ENCODE measurements at places on chromosomes 4 and X.

GRCh38 chr4:119493419-119493818, 135.2 kb downstream of the PDE5A start:
- no peak for DNase-seq

- peak; percentile 37 for DNase-seq
Observed at GRCh38 chr4:160370046-160370445, 1267.2 kb downstream of the RAPGEF2 start.

DNA sequence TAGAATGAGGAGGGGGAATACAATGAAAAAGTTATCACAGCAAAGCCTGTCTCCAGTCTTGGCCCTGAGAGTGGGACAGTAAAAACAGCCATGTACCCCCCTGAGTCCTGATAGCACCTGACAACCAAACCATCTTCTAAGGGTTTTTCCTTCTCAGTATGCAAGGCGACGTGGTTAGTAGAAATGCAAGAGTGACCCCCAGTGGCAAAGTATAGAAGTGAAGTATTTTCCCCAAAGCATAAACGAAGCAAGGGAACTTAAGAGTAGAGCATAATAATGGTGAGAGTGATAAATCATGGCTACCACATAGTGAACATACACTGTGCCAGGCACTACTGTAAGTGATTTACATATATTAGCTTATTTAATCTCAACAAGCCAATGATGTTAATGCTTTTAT, 52.8 kb downstream of the FAM47C start:
- peak; percentile 35 for DNase-seq

- DNase-seq = no peak
Observed at GRCh38 chrX:81377329-81377728, 175.4 kb downstream of the SH3BGRL start.

DNA sequence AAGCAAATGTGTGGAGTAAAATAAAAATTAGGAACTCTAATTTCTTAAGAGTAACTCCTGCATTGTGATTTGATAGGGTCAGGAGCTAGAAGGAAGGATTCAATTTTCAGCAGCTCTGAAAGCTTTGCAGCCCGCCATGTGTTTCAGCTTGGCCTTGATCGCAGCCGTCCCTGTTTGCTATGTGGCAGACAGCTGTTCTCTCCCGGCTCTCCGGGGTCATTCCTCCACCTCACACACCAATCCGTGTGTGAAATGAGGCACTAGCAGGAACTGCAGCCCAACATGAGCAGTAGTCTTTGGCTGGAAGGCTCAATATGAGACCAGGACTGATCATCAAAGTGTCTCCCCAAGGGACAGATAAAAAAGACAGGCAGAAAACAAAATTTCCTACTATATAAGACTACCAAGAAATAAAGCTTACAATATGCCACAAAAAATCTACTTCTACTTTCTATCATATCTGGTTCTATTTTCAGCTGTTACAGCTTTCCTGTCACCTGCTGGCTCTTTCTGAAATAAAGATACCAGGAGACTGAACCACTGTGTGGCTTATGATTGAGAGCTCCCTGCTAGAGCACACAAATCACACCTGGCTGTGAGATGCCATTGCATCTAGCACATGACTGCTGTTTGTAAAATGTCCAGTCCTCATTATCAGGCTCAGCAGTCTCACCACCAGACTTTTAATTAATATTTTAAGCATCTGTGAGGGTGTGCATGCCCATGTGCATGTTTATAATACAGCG, 44.1 kb upstream of the SEC24B start:
- no peak for DNase-seq

GRCh38 chr4:28654618-28655017, 1794.0 kb downstream of the STIM2 start:
- DNase-seq = no peak

- peak; percentile 28 for DNase-seq
Observed at GRCh38 chr4:21790438-21791029, 158.0 kb downstream of the KCNIP4 start.

- no peak for DNase-seq
Observed at GRCh38 chrX:70016513-70016912, 33.2 kb downstream of the AWAT2 start.

- DNase-seq = peak; percentile 76
Observed at GRCh38 chrX:49002091-49002935, at the start of gene GRIPAP1. TSS of gene GRIPAP1 (minus strand) at chrX:49002264. CDS start at chrX:49002229, 35 bp downstream.

DNA sequence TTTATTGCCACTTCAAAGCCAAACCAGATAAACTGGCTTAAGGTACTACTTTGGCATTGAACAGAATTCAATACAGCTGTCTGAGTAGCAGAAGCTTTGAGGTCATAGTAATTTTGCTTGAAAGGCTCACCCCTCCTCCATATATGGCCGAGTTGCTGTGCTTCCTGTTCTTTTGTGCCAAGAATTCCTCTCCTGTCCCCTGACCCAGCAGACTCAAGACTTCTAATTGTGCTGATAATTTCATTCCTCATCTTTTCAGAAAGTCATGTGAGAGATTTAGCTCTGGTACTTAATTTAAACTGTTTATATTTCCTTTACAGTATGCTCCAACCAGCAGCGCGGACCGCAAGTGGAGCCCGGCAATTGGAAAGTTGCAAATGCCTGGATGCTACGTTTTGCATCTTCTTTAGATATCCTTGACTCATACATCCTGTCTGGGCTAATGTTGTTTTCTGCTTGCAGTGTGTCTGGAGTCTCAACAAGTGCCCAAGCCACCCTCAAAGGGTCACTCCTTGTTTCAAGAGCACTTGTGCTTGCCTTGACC, 373.4 kb downstream of the PDGFC start:
- DNase-seq = no peak

DNA sequence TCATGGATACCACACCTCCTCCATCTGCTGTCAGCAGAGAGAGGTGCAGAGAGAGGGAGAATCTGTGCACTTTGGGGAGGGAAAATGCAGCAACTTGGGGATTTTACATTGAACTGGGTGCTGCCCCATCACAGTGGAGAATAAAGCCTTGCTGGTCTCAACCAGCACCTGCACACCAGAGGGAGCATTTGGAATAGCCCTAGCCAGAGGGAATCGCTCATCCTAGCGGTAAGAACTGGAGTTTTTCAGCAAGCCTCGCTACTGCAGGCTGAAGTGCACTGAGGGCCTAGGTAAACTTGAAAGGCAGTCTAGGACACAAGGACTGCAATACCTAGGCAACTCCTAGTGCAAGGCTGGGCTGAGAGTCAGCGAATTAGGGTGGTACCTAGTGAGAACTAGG, 148.7 kb downstream of the KDR start:
- DNase-seq = no peak

GRCh38 chrX:36957425-36958328, 50.5 kb upstream of the FAM47C start:
- peak; percentile 65 for DNase-seq

DNA sequence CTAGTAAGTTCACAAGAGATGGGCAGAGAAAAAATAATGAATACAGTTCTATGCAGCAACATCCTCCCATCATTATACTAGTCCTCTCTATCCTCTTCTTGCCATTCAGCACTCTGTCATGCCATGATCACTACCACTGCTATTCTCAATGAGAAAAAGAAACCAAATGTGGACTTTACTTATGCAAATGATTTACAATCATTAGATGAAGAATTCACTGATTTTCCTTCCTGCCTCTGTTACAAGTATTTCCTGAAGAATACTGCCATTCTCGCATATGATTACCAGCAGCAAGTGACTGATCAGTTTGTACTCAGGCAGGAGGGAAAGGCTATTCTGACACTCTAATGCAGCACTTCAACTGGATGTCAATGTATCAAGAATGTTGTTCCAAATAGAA, 50.3 kb downstream of the WDFY3 start:
- no peak for DNase-seq

- no peak for DNase-seq
Observed at GRCh38 chrX:44708470-44708869, 135.4 kb upstream of the DUSP21 start.

- DNase-seq = no peak
Observed at GRCh38 chr4:135365065-135365464, 1163.5 kb upstream of the PABPC4L start.

DNA sequence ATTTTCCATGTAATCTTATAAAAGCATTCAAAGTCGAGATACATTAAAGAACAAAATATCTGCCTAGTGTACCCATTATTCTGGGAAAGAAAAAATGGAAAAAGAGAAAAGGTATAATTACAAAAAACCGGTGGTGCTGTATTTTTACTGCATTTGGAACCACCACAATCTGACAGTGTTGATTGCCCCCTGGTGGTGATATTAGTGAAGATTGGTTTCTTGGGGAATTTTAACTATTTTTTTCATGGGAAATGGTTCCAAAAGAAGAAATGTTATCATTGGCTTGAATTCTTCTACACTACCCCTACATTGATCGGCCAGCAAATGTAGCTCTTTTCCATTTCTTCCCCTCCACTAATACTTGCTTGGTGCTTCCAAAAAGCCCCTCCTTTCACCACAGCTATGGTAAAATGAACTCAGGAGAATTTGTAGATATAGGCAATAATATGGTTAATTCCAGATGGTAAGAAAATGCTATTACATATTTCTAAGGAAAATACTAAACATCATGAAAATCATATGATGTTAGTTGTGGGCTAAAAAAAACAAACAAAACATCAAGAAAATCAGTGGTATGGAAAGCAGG, 50.0 kb downstream of the COX18 start:
- DNase-seq = peak; percentile 25

GRCh38 chr4:48367016-48367415, 25.7 kb downstream of the SLAIN2 start:
- DNase-seq = no peak

DNA sequence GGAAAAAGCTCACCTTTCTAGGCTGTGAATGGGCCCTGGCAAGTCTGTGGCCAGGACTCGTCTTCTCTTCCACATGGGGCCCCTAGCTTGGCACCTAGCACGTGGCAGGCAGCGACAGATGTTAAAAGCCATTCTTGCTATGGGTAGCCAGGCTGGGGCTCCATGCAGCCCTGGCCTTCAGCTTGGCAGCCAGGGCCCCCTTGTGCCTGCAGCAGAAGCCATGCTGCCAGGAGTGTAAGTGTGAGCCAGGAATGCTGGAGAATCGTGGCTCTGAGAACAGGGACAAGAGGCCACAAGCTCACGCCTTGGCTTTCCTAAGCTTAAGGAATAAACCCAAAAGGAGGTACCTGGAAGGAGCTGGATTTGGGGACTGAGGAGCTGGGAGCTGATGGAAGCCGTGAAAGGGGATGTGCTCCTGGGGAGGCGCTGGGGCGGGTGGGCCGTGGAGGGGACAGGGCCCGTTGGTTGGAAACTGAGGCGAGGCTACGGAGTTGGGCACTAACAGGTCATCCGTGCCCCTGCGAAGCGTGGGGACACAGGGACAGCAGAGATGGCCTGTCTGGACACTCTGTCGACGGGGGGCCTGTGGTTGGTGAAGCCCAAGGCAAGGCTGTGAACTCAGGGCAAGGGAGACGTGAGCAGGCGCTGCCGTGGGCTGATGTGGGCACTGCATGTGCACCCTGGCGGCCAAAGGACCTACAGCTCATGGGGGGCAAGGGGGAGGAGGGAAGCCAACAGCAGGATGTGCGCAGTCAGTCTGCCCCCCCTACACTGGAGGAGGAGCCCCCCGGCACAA, 895 bp upstream of the OPN1LW start:
- no peak for DNase-seq

DNA sequence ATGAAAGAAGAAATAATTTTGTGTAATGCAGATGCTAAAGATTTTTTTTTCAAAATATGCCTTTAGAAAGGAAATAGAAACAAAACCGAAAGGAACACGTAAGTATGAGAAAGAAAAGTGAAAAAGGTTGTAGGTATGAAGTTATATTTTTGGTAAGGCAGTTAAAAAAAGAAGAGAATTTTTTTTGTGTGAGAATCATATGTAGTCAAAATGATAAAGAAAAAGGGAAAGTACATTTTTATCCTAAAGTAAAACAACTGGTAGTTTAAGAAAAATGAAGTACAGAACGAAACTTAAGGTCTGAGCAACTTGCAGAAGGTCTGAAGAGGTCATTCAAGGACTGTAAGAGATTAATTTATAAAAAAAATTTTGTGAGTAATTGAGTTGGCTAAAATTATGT, 164.0 kb upstream of the TRAM1L1 start:
- DNase-seq = no peak

- DNase-seq = no peak
Observed at GRCh38 chrX:147403040-147403439, 508.7 kb upstream of the FMR1 start.

- DNase-seq = no peak
Observed at GRCh38 chr4:10299601-10300000, 157.6 kb downstream of the ZNF518B start.

GRCh38 chr4:182801636-182802035, 115.5 kb downstream of the DCTD start:
- no peak for DNase-seq

DNA sequence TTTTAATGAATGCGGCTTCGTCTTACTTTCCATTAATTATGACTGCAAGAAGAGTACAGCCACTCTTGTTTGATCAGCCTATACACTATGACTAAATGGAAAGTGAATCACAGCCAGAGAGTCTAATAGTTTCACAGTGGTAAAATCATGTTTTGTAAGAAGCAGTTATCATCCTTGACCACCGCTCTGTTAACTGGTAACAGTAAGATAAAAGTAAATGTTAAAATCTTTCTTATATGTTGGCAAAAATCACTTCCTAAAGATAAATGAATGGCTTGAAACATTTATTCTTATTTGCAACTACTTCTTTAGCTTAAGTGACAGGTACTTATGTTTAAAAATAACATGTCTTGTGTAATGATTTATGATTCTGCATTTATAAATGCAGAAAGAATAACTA, 13.2 kb downstream of the GALNT7 start:
- peak; percentile 50 for DNase-seq

DNA sequence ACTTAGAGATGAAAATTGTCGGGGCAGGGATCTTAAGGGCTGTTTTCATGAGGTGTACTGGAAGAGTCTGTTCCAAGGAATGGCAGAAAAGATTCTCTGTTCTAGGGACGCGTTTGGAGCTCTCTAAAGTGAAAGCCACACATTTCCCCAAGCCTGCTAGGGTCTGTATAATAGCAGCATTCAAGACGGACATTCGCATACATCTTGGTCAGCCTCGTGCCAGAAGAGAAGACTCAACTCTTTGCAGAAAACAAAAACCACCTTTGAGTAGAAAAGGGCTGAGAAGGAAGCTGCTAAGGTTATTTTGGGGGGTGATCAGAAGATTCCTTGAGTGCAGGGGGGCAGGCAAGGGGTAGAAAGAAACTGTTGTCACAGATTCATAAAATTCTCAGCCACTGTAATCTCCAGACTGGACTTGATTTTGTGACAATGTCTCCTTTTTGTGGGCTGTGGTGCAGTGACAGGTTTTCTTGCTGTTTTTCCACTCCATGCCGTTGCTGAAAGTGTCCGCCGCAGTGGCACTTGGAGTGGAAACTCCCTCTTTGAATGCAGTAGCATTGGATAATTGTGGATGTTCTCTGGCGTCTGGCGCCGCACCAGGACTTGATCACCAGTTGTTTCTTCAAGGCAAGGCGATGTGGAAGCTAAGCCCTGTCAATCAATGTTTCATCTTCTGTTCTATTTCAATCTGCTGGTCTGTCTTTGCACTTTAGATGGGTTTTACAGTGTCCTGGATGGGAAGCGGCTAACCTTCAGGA, 2.9 kb downstream of the GYG2 start:
- no peak for DNase-seq
